Lung (tissue), 17 donors: ENCODE measurements at places on chromosomes 2 and 18. TPM values are rescaled to one million over a fixed set of nuclear protein-coding genes. Genes with fewer than 3 reads are reported as not detected.

Gene RGPD3
- total RNA-seq = 0.09 TPM

Gene DNAJC5G
- not detected for total RNA-seq

GRCh38 chr2:187581125-187581896 is 27.1 kb upstream of the TFPI start:
- peak; percentile 62 for DNase-seq

- DNase-seq = no peak
These were observed 10.9 kb downstream of the MTERF4 start for GRCh38 chr2:241091201-241091600.

DNA sequence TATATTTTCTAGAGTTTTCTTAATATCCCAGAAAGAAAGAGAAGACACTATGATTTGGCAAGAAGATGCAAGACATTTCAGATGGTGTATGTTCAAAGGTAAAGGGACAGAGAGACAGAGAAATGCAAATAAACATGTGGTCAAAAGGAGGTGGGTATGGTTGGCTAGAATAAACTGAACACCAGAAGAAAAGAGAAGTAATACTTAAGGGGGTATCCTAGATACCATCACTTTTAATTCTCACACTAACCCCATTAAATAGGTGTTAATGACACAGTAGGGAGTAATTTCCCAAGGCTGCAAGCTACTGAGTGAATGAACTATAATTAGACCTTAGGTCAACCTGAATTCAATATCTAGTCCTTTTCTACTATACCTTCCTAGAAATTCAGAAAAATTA is 111.2 kb upstream of the CD226 start:
- no peak for DNase-seq

DNA sequence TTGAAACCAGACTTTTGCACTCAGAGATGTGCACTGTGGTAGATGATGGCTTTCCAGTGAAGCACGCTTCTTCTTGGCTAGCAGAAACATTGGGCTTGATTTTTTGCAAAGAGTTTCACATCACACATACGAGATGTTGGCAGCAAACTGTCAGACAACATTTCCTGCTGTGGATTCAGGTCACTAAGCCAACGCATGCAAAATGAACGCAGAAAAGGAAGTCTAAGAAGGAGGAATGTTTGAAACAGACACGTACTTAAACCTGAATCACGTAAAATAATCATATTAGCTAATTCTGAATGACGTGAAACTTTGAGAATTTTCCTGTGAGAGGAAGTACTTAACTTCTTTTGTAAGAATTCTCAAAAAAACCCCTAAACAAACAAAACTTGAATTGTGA is 88.1 kb downstream of the EPB41L3 start:
- DNase-seq = peak; percentile 51

- no peak for DNase-seq
These were observed 112.6 kb downstream of the ARHGAP28 start for GRCh38 chr18:6842081-6842480.

GRCh38 chr2:156279446-156280150 is 52.9 kb downstream of the NR4A2 start:
- no peak for DNase-seq

DNA sequence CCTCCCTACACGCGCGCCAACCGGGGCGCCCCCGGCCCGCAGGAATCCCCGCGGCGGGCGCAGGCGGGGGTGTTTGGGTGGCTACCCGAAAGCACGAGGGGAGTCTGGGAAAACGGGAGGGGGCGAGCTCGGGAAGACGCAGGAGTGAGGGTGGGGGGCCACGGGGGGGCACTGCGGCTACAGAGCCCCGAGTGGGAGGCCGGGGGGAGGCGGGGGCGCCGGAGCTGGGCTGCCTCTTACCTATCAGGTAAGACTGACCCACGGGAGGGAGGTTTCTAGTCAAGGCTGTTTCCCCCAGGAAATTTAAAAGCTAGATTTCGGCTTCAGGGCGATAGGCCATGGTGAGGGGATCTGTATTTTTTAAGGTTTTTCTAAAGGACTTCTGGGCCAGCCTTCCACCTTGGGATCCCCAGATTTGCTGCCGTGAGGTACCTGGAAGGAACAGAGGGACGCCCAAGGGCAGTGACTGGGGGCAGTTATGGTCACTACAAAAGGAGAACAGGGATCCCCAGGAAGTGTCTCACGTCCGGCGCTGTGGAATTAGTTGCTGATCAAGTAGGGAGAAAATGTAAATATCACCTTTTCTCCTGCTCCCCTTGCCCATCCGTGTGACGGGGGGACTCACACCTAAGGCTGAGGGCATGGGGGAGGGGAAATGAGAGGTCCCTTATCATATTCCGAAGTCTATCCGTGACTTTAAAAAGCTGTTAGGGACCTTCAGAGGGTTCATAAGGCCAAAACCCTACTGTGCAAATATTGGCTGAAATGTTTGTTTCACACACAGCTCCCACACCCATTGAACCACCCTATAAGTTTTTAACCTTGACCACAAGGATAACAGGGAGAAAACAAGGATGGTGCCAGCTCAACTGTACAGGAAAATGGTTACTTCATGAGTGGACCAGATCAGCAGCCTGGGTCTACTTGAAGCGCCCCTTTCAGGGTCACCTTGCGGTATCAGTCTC is 638 bp upstream of the IRS1 start:
- DNase-seq = peak; percentile 52

DNA sequence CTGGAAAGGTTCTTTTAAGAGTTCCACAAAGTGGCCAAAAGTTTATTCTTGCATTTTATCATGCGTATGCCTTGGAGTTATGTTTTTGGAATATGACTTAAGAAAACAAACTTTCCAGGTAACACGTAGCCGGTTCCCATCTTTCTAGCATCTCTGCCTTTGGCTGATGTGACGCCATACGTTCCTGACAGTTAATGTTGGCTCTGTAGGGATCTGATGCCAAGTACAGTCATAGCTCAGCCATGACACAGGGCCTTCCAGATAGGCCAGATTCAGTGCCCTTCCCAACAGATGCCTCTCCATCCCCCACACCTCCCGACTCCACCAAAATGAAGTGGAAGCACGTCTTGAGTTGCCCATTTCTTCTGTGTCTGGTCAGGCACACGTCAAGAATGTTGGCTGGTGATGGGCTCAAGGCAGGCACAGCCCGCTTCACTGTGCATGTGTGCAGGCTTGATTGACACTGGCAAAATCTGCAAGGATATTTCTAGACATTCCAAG is 51.0 kb upstream of the THOC1 start:
- no peak for DNase-seq
